ENCODE measurements at places on chromosomes 2 and 18. TPM values are rescaled to one million over a fixed set of nuclear protein-coding genes. Genes with fewer than 3 reads are reported as not detected.

Gene PTCD3
- total RNA-seq = 142 TPM

GRCh38 chr2:26495705-26496297 lies 17.9 kb upstream of the OTOF start:
- DNase-seq = no peak
- no peak overlapping the region for H3K4me3 ChIP-seq
- H3K27ac ChIP-seq = no peak overlapping the region

GRCh38 chr2:7963787-7964186 lies 718.1 kb upstream of the ID2 start:
- no peak for DNase-seq
- no peaks in the 10 kb centered on the region for H3K36me3 ChIP-seq
- H3K4me1 ChIP-seq = peaks cover 5% of the 10 kb centered on the region
- no peak overlapping the region for H3K27ac ChIP-seq
- no peaks in the 10 kb centered on the region for H3K27me3 ChIP-seq

GRCh38 chr2:172627181-172627580 lies 71.3 kb downstream of the PDK1 start:
- DNase-seq = no peak
- peaks cover 4% of the 10 kb centered on the region for H3K36me3 ChIP-seq
- H3K4me1 ChIP-seq = no peaks in the 10 kb centered on the region
- H3K27me3 ChIP-seq = no peaks in the 10 kb centered on the region

Measured in T-helper 17 cell (primary cell).